ENCODE measurements at places on chromosomes 1 and 21. TPM values are rescaled to one million over a fixed set of nuclear protein-coding genes. Genes with fewer than 3 reads are reported as not detected.

PSRC1 gene
- 12.9 TPM for polyA plus RNA-seq

CLDN8 gene
- not detected for polyA plus RNA-seq

CORT gene
- 1.2 TPM for polyA plus RNA-seq

- peaks cover 18% of the 10 kb centered on the region for H3K36me3 ChIP-seq
- H3K27me3 ChIP-seq: no peaks in the 10 kb centered on the region
- peaks cover 13% of the 10 kb centered on the region for H3K4me1 ChIP-seq
- no peak for DNase-seq
- no peak overlapping the region for H3K27ac ChIP-seq
- H3K4me3 ChIP-seq: no peak overlapping the region
Observed at GRCh38 chr1:52967666-52968065, 40.6 kb downstream of the SCP2 start.
